ENCODE measurements at places on chromosomes 16 and 17.

DNA sequence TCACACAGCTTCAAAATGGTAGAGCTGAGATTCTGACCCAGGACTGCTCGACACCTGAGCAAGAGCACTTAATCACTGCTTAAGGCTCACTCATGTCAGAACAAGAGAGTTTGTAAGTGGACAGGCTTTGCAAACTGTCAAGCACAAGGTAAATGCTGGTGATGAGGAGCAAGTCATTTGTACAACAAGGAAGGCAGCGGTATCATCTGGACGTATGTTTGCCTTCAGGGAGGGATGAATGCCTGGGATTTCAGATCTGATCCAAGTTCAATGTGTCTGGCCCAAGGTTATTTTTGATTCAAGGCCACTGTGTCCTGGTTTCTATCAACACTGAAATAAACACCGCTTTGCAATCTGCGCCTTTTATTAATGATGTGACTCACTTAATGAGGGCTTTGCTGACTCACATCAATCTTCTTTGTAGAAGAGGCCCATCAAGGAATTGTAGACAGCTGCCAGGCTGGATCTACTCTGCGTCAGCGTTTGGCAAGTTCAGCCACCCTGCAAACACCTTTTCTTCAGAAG lies 174.4 kb upstream of the HS3ST3A1 start:
- DNase-seq = no peak

- DNase-seq = no peak
These were observed 65.9 kb upstream of the TNRC6C start for GRCh38 chr17:77892469-77893143.

GRCh38 chr17:57959929-57960328 lies 4.7 kb upstream of the CUEDC1 start:
- no peak for DNase-seq

GRCh38 chr17:42529061-42529460 lies 7.0 kb upstream of the NAGLU start:
- no peak for DNase-seq

DNA sequence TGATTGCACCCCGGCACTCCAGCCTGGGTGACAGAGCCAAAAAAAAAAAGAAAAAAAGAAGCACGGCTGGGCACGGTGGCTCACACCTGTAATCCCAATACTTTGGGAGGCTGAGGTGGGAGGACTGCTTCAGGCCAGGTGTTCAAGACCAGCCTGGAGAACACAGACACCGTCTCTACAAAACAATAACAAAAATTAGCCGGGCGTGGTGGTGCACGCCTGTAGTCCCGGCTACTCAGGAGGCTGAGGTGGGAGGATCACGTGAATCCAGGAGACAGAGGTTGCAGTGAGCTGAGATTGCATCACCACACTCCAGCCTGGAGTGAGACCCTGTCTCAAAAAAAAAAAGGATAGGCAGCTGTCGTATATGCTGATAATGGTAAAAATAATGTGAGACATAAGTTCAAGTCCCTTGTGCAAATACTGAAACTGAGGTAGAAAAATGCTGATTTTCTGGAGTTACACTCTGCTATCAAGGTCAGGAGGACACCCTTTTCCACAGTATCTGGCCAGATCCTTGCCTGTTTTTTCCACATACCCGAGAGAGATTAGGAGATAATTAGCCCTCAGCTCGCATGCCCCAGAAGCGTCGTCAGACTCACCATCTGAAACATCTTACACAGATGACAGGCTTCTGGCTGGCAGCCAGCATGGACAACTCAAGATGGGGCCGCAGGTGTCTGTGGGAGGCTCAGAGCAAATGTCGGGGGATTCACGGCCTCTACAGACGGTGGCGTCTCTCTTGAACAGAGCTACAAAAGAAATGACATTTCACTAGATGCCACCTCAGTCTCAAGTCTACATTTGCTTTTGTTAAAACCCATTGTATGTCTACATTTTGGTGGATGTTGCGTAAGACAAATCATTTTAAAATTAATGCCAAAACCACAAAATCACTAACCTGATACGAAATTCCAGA lies 36.8 kb downstream of the WDR45B start:
- no peak for DNase-seq

DNA sequence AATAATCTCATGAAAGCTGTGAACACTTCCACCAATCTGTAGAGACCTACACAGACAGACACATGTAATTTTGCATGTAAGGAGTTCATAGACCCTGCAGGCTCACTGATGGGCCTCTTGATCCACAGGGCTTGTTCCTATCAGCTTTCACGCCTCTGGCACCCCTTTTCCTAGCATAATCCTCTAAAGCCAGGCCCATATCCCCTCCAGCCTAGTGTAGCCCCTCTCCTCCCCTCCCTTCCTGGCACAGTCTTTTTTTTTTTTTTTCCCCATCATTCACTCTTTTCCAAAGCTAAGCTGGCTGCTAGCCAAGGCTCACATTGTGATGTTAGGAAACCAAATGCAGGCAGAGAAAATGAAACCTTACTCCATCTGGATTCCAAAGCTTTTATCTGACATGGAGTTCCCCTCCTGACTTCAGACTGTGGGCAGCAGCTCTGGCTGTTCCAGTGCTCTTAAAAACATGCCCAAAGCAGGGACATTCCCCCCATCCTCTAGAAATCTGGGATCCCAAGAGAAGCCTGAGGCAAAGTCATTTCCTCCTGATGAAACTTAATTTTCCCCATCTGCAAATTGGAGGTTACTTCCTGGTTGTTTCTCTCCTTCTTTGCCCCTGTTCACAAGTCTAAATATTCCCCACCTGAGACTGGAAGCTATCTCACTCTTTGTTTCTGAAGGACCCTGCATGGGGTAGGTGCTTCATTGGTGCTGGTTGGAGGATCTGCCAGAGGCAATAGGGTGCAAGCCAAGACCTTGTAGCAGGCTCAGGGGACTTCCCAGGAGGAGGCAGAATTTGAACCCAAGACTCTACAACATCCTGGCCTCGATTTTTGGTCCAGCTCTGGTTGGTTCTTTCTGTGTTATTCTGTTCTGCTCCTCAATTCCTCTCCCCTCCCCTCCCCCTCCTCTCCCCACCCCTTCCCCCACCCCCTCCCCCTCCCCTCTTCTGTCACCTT lies 9.9 kb upstream of the CCL5 start:
- no peak for DNase-seq

GRCh38 chr17:73430848-73431247 lies 119.0 kb upstream of the CDC42EP4 start:
- peak; percentile 18 for DNase-seq

GRCh38 chr16:30473231-30474073 lies 910 bp downstream of the ITGAL start:
- DNase-seq = peak; percentile 62

DNA sequence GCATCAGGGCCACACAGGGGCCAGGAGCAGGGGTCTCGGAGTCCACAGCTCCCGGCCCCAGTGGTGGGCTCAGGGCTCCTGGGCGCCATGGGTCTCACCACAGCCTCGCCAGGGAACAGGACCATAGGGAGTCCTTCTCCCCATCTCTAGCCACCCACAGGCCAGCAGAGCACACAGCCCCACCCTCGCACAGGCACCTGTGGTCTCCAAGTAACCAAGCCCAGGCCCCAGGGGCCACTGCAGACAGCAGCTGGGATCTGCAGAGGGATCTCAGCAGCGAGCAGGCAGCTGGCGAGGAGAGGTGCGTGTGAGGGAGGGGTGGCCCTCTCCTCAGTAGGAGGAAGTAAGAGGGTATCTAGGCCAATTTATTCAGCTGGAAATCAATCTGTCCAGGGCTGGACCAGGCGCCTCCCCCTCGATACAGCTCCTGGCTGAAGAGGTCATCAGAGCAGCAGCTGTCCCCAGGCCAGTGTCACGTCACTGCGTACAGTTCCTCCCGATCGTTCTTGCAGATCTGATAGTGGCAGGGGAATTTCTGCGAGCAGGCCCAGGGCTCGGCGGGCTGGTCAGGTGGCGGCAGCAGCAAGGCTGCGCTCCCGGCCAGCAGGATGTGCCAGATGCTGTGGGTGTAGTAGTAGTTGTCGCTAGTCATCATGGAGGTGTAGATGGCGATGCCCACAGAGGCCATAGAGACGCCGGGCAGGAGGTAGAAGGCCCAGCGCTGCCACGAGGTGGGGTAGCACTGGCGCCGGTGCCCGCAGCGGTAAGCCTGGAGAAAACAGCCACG lies 1.4 kb upstream of the MRPL28 start:
- no peak for DNase-seq

GRCh38 chr16:31187808-31188189 lies 7.9 kb downstream of the FUS start:
- no peak for DNase-seq

DNA sequence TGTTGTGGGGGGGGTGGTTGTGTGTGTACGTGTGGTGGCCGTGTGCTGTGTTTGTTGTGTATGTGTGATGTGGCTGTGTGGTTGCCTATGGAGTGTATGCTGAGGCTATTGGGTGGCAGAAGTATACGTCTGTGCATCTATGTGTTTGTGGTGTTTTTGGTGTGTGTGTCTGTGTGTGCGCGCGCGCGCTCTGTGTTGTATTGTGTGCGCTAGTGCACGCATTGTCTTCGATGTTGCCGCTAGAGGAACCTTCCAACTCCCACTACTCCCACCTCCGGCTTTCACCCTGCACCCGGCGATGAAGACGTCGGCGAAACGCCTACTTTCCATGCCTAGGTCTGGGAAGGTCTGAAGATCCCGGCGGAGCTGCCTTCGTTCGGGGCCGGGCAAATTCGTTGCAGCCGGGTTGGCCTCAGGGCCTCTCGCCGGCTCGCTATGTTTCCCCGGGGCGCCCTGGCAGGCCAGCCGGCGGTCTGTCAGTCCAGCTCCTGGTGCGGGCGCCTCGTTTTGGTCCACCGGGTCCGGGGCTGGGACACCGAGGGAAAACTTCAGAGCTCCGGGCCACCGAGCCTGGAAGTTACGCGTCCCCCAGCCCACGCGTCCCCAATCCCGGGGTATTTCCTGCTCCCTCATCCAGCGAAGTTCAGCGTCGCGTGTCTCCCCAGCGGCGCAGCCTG lies 5.2 kb upstream of the DLX4 start:
- DNase-seq = peak; percentile 5

- DNase-seq = no peak
These were observed 40.5 kb downstream of the LYRM1 start for GRCh38 chr16:20940871-20941635.

GRCh38 chr17:19507775-19508576 lies 25.7 kb upstream of the SLC47A1 start:
- DNase-seq = peak; percentile 84

GRCh38 chr17:38507921-38508569 lies 79.8 kb downstream of the ARHGAP23 start:
- DNase-seq = no peak

DNA sequence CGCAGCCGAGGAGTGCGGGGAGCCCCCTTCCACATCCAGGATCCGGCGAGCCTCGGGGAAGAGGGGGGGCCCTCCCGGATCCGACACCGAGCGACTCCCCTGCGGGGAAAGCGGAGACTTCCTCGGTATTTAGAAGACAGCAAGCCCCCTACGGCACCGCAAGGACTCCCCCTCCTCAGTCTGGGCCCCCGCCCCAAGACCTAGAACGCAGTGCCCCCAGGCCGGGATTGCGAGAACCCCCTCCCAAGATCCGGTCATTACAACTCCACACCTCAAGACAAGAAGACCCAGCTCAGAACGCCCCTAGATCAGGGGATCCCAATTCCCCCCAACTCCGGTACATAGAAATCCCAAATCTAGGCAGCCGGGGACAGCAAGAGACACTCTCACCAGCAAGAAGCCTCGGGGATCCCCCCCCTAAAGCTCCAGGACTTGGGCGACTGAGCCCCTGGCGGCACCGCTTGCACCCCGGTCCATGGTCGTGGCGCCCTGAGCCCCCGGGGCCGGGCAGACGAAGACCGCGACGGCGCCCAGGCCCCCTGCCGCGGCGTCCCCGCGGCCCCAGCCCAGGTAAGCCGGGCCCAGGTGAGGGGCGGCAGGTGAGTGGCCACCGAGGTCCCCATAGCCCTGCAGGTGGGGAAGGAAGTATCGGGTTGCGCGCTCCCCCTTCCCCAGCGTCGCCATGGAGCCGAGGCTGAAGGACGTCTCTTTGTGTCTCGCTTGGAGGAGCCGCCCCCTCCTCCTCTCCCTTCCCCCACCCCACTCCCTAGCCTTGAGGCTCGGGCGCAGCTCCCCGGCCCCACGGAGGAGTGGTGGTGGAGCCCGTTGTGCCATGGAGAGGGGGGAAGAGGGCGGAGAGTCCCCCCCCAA lies 641 bp downstream of the SBK1 start:
- DNase-seq = peak; percentile 65

DNA sequence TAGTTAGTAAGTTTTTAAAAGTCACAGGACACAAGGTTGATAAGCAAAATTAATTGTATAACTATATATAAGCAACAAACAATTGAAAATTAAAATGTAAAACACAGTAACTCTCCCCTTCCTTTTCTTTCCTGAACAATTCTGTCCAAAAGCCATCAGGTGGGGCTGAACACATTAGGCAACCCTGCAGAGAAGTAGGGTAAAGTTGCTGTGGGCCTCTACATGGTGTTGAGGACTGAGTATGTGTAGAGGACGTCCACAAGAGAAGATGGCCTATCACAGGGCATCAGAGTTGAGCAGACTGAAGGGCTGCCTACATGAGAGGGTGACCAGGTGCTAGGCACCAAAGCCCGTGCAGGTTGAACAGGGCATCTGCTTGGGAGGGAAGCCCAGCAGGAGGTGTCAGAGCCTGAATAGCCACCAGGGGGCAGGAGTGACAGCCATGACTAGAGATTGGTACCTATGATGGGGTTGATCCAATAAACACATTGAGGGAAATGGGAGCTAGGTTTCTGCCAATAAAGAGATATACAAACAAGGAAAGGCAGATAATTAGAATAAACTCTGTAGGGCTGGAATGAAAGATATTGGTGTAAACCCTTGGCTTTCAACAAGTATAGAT lies 415.1 kb downstream of the NPIPA8 start:
- peak; percentile 41 for DNase-seq

- DNase-seq = no peak
These were observed 16.0 kb downstream of the ENGASE start for GRCh38 chr17:79090443-79091225.

DNA sequence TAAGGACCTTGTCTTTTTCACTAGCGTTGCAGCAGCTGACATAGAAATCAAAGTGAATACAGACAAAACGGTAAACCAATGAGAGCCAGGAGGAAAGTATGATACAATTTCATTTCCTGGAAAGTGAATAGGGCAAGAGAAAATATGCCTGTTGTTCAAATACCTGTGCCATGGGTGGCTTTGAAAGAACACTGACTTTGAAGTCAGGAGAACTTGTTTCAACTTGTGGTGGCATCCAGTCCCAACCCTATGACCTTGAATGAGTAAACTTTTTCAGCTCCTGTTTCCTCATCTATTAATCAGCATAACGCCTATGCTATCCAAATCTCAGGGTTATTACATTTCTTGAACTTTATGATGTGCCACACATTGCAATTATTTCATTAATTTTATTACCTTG lies 173.7 kb upstream of the HS3ST3A1 start:
- no peak for DNase-seq

GRCh38 chr16:75485230-75486013 lies 9.8 kb downstream of the CHST6 start:
- DNase-seq = no peak

- no peak for DNase-seq
These were observed 14.2 kb upstream of the CD300A start for GRCh38 chr17:74452033-74452840.

DNA sequence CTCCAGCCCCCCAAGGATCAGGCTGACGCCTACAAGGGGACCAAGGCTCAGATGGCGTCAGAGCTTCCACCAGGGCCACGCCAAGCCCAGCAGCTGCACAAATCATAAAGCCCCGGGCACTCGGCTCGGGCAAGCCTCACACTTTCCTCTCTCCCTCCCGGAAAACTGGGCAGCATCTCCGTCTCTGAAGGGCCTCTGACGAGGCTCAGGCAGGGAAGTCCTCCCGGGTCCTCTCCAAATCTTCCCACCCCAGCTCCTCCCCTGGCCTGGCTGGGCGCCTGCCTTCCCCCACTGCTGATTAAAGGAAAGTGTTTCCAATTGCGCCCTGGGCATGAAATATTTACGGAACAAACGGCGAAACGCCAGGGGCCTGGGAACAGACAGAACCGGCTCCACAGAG lies 38.5 kb downstream of the PIEZO1 start:
- no peak for DNase-seq

Measured in CD4-positive, alpha-beta T cell treated with Interleukin-17A for 4 hours (primary cell).